ENCODE measurements at places on chromosomes 1 and 21.

- no peak for DNase-seq
Observed at GRCh38 chr1:65827346-65827745, 34.7 kb downstream of the PDE4B start.

- no peak for DNase-seq
Observed at GRCh38 chr1:94909486-94909885, 17.4 kb downstream of the CNN3 start.

- DNase-seq = peak; percentile 77
Observed at GRCh38 chr1:12604114-12604874, 13.7 kb downstream of the DHRS3 start.

GRCh38 chr21:37514038-37514667, 147.6 kb downstream of the DYRK1A start:
- no peak for DNase-seq

- DNase-seq = no peak
Observed at GRCh38 chr1:229538945-229539344, 19.6 kb downstream of the ABCB10 start.

DNA sequence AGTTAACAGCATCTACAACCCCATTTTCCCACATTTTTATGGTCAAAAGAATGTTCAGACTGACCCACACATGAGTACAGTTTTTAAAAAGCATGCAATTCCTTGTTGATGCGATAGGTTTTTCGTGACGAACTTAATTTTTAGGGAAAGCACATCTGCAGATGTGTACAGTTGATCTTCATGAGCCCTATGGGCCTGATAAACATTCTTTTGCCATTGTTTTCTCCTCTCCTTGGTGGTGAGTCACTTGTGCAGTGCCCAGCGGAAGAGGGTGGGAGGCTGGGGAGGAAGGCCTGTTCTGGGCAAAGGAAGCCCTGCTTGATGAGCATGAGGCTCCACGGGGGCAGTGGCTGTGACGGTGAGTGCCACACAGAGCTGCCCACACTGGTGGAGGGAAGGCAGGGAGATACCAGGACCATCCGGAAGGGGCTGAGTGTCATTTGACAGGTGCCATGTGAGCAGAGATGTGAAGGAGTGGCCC, 5.3 kb downstream of the ARF1 start:
- DNase-seq = peak; percentile 55

All from CD4-positive, alpha-beta T cell treated with Interleukin-15 for 1 hour (primary cell).